ENCODE measurements at places on chromosomes 3 and 15. TPM values are rescaled to one million over a fixed set of nuclear protein-coding genes. Genes with fewer than 3 reads are reported as not detected.

The PHLDB2 gene
- 99.5 TPM for total RNA-seq

The EDC3 gene
- total RNA-seq = 5.8 TPM

- no peak for DNase-seq
Measured at GRCh38 chr15:66875588-66876420, 173.8 kb downstream of the SMAD6 start.

DNA sequence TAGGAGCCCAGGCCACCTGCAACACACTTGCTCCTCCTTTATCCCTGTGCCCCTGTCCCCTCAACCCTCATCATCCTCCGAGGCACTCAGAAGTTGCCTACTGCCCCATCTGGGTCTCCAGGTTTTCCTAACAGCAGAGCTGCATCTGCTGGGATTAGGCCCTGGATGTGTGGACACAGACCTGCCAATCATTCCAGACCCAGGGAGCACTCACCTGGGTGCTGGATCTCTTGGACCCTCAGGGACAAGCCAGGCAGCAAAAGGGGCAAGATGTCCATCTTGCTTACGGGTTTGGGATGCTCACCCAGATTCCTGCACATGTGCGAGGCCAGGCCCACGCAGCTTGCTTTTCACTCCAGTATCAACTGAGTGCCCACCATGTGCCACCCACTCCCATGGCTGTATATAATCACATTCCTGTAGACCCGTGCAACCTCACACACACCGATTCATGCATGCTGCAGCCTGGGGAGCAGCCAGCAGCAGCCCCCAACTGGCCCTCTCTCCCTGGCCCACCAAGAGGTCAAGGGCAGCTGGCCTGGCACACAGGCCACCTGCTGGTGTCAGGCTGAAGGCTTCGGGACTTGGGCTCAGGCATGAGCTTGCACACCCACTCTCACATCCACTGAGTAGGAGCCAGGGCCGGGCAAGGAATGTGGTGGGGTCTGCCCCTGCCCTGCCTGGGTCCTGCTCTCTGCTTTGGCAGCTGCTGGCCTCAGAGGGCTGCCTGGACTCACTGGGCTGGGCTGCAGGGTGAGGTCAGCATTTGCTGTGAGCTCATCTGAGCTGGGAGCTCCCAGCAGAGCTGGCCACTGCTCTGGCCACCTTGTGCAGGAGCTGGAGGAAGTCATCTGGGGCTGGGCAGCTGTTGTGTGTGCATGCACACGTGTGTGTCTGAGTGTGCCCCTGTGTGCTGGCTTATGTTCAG, 14.9 kb downstream of the PRKCD start:
- DNase-seq = no peak

Measured in A172 (cell line).